ENCODE measurements at places on chromosomes 6 and 20. TPM values are rescaled to one million over a fixed set of nuclear protein-coding genes. Genes with fewer than 3 reads are reported as not detected.

GRCh38 chr20:18683839-18684238 lies 96.0 kb downstream of the DTD1 start:
- no peak overlapping the region for H3K4me3 ChIP-seq
- H3K27ac ChIP-seq, result no peak overlapping the region

DNA sequence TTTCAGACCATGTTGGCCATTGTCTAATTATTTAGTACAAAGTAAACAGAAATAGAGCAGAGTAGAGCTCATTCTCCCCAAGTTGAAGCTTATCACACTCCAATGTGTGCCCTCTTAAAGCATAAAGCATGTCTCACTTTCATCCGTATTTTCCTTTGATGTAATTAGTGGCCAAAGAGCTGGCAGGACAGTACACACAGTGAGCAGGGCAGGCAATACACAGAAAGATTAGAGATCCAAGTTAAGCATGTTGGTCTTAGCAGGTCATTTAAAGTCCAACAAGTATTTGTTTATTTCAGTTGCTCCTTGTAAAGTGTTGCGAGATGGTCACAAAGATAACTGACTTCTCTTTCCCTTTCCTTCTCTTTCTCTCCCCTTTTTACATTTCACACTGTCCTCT lies 47.2 kb downstream of the RFX6 start:
- H3K27me3 ChIP-seq, result no peaks in the 10 kb centered on the region
- H3K27ac ChIP-seq, result no peak overlapping the region
- no peak for DNase-seq
- H3K4me1 ChIP-seq, result no peaks in the 10 kb centered on the region
- H3K36me3 ChIP-seq, result no peaks in the 10 kb centered on the region

- DNase-seq, result peak; percentile 58
- H3K36me3 ChIP-seq, result peaks cover 5% of the 10 kb centered on the region
These were observed 43.0 kb upstream of the CCR6 start for GRCh38 chr6:167079853-167080297.

DNA sequence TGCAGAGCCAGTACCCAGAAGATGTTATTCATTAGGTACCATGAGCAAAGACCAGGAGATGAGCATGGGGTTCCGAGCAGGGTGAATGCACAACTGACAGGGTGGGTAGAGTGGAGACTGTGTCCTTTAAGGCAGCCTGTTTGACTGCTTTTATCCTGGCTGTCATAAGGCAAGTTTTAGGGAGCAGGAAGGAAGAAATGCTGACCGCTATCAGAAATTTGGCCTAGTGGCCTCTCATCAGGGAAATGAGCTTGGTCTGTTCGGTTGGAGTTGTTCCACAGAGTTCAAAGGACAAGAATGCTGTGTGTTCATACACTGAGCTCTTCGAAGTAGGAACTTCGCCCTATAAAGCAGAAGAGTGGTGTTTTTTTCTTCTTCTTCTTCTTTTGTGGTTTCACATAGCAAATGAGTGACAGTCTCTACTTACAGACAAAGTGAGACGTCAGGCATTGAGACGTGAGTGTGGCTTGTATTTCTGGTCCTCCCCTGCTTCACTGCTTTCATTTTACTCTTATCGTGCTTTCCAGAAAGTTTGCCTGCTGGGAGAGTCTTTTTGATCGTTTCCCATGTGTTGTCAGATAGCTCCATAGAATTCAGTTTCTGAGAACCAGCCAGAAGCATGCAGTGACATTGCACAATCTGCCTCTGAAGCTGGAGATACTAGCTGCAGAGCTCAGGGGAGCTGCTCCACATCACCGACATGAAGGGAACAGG lies at the start of gene CASS4:
TSS of gene CASS4 (plus strand) at position 502 of the 714 bp plus-strand sequence. CDS start at position 701, 199 bp downstream.
- no peaks in the 10 kb centered on the region for H3K27me3 ChIP-seq
- peaks cover 57% of the 10 kb centered on the region for H3K36me3 ChIP-seq
- H3K4me1 ChIP-seq, result peaks cover 60% of the 10 kb centered on the region
- peak; percentile 54 for DNase-seq
- peak within 1 kb of the TSS; percentile 90 for H3K27ac ChIP-seq

- H3K36me3 ChIP-seq, result no peaks in the 10 kb centered on the region
- no peaks in the 10 kb centered on the region for H3K4me1 ChIP-seq
- no peak overlapping the region for H3K4me3 ChIP-seq
- no peak for DNase-seq
- no peak overlapping the region for H3K27ac ChIP-seq
These were observed 243.3 kb downstream of the NRN1 start for GRCh38 chr6:5763407-5763806.

- peaks cover 47% of the 10 kb centered on the region for H3K36me3 ChIP-seq
- H3K27ac ChIP-seq, result no peak overlapping the region
- peaks cover 7% of the 10 kb centered on the region for H3K4me1 ChIP-seq
- no peak overlapping the region for H3K4me3 ChIP-seq
- no peak for DNase-seq
These were observed 12.8 kb downstream of the SNX14 start for GRCh38 chr6:85580878-85581267.

GRCh38 chr6:154402081-154402780 lies 45.6 kb upstream of the IPCEF1 start:
- no peak for DNase-seq
- no peak overlapping the region for H3K27ac ChIP-seq
- H3K36me3 ChIP-seq, result no peaks in the 10 kb centered on the region
- no peak overlapping the region for H3K4me3 ChIP-seq
- H3K27me3 ChIP-seq, result peaks cover 2% of the 10 kb centered on the region

DNA sequence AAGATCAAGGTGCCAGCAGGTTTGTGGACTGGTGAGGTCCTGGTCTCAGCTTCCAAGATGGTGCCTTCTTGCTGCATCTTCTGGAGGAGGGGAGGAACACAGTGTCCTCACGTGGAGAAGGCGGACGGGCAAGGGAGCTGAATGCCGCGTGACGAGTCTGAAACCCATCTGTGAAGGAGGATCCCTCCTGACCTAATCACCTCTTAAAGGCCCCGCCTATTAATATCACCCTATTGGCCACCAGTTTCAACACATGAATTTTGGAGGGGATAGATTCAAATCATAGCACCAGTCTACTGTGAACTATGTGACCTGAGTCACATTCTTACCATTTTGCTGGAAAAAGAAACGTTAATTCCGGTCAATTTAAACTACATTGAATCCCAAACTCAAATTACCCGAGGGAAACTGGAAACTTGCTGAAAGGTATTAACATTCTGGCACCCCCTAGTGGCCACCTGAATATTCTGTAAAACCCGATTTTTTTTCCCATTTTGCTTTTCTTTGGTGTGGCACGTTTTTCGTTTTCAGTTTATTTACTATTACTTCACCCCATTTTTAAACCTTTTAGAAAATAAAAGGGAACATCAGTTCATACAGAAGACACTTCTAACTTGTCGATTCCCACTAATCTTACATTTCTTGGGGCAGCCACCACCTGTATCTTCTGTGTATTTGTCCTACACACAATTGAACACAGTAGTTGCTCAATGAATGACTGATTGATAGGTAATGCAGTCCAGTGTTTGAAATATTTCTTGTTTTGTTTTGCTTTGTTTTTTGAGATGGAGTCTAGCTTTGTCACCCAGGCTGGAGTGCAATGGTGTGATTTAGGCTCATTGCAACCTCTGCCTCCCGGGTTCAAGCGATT lies 17.9 kb upstream of the CCDC170 start:
- no peaks in the 10 kb centered on the region for H3K36me3 ChIP-seq
- H3K27ac ChIP-seq, result no peak overlapping the region
- DNase-seq, result peak; percentile 34
- H3K4me1 ChIP-seq, result peaks cover 10% of the 10 kb centered on the region
- H3K27me3 ChIP-seq, result no peaks in the 10 kb centered on the region

- no peaks in the 10 kb centered on the region for H3K27me3 ChIP-seq
- peaks cover 26% of the 10 kb centered on the region for H3K4me1 ChIP-seq
- H3K36me3 ChIP-seq, result peaks cover 24% of the 10 kb centered on the region
- H3K27ac ChIP-seq, result no peak overlapping the region
- no peak for DNase-seq
- H3K4me3 ChIP-seq, result no peak overlapping the region
These were observed 24.9 kb downstream of the ITCH start for GRCh38 chr20:34388000-34388399.

GRCh38 chr20:16542477-16542876 lies 30.8 kb downstream of the KIF16B start:
- H3K27ac ChIP-seq, result no peak overlapping the region
- H3K36me3 ChIP-seq, result no peaks in the 10 kb centered on the region
- no peak for DNase-seq
- no peaks in the 10 kb centered on the region for H3K27me3 ChIP-seq
- no peak overlapping the region for H3K4me3 ChIP-seq
- H3K4me1 ChIP-seq, result no peaks in the 10 kb centered on the region

- H3K4me3 ChIP-seq, result no peak overlapping the region
- H3K4me1 ChIP-seq, result peaks cover 3% of the 10 kb centered on the region
- H3K36me3 ChIP-seq, result peaks cover 38% of the 10 kb centered on the region
- no peak overlapping the region for H3K27ac ChIP-seq
- no peaks in the 10 kb centered on the region for H3K27me3 ChIP-seq
These were observed 13.5 kb downstream of the ARG1 start for GRCh38 chr6:131586543-131586942.

DNA sequence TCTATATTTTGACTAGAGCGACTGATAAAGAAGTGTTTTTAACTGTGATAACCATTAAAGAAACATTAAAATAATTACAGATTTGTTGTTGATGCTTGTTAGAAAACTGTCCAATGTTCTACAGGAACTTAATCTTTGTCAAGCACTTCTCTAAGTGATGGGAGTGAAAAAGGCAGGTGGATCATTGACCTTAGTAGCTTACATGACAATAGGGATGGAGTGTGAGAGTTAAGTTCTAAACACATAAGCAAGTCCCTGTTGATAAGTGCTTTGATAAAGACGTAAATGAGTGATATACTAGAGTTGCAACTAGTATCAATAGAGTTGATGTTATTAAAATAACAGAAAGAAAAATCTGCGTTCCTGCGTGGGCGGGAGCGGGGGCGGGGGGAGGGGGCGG lies 931.5 kb upstream of the EPHA7 start:
- H3K27ac ChIP-seq, result no peak overlapping the region
- H3K4me1 ChIP-seq, result no peaks in the 10 kb centered on the region
- no peak overlapping the region for H3K4me3 ChIP-seq
- DNase-seq, result no peak
- H3K36me3 ChIP-seq, result no peaks in the 10 kb centered on the region

DNA sequence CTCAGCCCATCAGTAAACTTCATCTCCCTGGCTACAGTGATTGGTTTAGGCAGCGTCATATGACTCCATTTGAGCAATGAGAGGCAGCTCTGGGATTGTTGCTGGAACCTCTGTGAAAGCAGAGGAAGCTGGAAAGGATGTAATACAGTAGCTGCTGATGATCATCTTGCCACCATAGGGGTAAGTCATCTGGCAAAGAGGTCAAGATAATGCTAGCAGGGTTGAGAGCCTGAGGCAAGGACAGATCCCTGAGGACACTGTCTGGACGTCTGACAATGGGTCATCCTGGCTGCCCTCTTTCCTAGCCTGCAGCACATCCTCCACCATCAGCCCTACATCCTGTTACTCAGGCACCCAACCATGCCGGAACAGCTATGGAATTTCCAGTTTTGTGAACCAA lies 25.5 kb upstream of the FKBP1A start:
- no peak overlapping the region for H3K4me3 ChIP-seq
- peaks cover 13% of the 10 kb centered on the region for H3K4me1 ChIP-seq
- no peak for DNase-seq

DNA sequence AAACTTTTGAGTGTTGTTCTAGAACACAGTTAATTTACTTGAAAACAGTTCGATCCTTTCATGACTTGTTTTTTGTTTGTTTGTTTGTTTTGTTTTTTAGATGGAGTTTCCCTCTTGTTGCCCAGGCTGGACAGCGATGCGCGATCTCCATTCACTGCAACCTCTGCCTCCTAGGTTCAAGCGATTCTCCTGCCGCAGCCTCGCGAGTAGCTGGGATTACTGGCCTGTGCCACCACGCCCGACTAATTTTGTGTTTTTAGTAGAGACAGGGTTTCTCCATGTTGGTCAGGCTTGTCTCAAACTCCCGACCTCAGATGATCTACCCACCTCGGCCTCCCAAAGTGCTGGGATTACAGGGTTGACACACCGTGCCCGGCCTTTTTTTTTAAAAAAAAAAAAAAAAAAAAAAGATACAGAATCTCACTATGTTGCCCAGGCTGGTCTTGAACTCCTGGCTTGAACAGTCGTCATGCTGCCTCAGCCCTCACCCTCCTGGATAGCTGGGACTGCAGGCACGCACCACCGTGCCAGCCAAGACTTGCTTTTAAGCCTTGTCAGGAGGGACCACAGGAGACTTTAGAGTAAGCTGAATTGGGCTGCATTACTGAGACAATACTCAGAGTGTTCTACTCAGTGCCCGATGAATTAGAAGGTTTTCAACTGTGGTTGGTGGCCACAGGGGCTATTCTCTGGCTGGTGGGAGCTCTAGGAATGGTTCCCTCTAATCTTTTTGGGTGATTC lies 76.7 kb upstream of the SLC22A16 start:
- no peaks in the 10 kb centered on the region for H3K4me1 ChIP-seq
- no peak overlapping the region for H3K27ac ChIP-seq
- no peak overlapping the region for H3K4me3 ChIP-seq
- no peak for DNase-seq

DNA sequence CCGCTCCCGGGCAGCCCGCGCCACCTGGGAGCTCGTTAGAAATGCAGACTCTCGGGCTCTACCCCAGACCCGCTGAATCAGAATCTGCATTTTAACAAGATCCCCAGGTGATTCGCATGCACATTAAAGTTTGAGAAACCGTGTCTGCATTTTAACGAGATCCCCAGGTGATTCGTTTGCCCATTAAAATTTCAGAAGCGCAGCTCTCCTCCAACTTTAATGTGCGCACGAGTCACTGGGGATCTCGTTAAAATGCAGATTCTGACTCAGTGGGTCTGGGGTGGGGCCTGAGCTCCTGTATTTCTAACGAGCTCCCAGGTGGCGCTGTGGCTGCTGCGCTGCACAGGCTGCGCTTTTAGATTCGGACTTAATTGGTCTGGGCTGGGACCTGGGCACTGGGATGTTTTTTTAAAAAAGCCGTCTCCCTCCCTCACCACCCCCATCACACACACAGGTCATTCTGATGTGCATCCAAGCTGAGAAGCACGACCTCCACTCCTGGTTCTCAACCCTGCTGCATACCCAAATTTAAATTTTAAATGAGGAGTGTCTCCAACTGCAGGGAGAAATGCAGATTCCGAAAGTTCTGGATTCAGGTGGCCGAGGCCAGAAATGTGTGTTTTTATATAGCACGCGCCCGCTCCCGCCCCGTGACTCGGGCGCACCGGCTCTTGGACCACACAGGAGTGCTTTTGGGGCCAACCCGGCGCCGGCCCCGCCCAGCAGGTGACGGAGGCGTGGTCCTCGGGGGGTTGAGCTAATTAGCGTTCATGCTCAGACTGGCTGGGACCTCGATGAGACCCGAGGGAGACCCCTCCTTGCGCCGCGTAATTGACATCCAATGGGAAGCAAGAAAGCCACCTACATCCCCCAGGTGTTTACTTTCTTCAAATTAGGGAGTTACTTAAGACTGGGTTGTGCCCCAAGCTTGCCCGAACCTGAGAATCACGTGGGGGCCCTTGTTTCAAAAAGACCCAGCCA lies 85.8 kb downstream of the ZFP64 start:
- DNase-seq, result no peak
- H3K4me1 ChIP-seq, result peaks cover 22% of the 10 kb centered on the region
- H3K27me3 ChIP-seq, result peaks cover 35% of the 10 kb centered on the region
- no peak overlapping the region for H3K27ac ChIP-seq

Gene LRFN2
- not detected for total RNA-seq

Gene TBC1D20
- total RNA-seq, result 28.1 TPM

Gene RIMS1
- not detected for total RNA-seq

Gene DLL1
- total RNA-seq, result 0.20 TPM

Gene SYNDIG1
- total RNA-seq, result not detected

Gene TMEM74B
- total RNA-seq, result 1.8 TPM

Gene BRPF3
- 21.6 TPM for total RNA-seq

Gene GJA10
- total RNA-seq, result 3.4 TPM

Gene GRM4
- total RNA-seq, result not detected

Gene LGSN
- total RNA-seq, result 0.18 TPM
